Osteoblast (primary cell): ENCODE measurements at places on chromosomes 11 and 22. TPM values are rescaled to one million over a fixed set of nuclear protein-coding genes. Genes with fewer than 3 reads are reported as not detected.

DNA sequence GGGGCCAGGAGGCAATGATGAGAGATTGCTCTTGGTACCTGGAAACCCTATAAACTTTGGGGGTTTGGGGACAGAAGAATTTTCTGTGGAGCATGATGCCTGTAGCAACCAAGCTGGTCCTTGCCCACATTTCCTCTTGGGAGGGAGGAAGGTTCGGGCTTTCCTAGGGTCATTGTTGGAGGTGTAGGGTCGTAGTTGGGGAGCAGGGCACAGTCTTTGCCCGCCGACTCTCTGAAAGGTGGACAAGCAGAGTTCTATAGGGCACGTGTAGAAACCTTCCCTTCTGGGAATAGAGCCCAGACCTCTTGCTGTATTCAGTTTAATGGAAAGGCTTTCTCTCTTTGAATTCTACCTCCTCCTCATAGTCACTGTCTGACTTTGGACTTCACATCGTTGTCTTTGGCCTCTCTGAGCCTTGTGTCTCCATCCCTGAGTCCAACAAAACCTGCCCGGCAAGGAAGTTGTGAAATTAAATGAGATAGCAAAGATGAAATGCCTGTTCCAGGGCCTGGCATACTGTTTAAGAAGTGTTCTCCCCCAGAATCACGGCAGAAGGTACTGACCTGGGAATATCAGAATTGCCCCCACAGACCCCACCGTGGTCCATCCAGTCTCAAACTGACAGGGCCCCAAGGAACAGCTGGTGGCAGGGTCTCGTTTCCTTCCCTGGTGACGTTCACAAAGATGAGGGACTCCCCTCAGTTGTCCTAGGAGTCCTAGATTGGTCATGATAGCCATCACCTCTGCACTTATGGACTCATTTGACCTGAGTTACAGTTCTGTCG, 1.6 kb downstream of the PRDM11 start:
- peak; percentile 73 for DNase-seq
- H3K4me3 ChIP-seq = peak overlapping the region; percentile 84
- no peaks in the 10 kb centered on the region for H3K36me3 ChIP-seq
- no peak overlapping the region for H3K27ac ChIP-seq
- peaks cover 21% of the 10 kb centered on the region for H3K27me3 ChIP-seq

SMC1B gene
- total RNA-seq = not detected in 2 replicates

NCAPH2 gene
- 24.2 and 27.5 TPM in 2 replicates for total RNA-seq

APLNR gene
- not detected in 2 replicates for total RNA-seq

IFITM10 gene
- 15.0 and 18.1 TPM in 2 replicates for total RNA-seq

IGLL5 gene
- total RNA-seq = not detected in 2 replicates

DNA sequence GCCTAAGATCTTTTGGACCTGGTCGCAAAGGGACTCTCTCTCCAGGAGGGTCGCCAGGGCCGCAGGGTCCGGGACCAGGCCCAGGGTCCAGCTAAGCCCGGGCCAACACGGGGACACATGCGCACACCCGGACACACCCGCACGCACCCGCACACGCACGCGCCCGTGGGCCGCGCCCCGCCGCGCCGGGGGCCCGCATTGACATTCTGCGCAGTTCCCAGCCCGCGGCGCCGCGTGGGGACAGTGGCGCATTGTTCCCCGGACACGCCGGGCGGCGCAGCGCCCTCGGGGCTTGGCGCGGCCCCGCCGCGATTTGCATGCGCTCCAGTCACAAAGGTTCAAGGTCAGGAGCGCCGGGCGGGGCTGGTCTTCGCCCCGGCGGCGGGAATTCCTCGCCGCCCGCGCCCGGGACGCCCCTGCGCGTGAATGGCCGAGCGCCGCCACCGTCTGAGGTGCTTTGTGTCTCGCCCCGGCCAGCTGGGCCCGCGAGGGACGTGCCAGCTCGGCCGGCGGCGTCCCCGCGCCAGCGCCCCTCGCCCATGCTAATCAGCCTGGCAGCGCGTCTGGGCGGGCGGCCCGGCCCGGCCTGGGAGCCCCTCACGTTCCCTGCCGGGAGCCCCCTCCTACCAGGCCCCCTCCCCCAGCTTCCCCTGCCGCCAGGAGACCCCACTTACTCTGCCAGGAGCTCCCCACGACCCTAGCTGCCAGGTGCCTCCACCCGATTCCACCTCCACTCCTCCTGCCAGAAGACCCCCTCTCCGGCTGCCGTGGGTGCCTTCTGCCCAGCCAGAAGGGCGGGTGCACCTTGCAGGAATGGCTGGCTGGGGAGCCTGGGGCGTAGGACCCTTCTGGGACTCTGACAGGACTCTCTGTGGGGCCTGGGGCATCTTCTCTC, 50.5 kb upstream of the WNT7B start:
- peak overlapping the region; percentile 70 for H3K4me3 ChIP-seq
- peaks cover 9% of the 10 kb centered on the region for H3K4me1 ChIP-seq
- H3K36me3 ChIP-seq = no peaks in the 10 kb centered on the region
- H3K27me3 ChIP-seq = no peaks in the 10 kb centered on the region

DNA sequence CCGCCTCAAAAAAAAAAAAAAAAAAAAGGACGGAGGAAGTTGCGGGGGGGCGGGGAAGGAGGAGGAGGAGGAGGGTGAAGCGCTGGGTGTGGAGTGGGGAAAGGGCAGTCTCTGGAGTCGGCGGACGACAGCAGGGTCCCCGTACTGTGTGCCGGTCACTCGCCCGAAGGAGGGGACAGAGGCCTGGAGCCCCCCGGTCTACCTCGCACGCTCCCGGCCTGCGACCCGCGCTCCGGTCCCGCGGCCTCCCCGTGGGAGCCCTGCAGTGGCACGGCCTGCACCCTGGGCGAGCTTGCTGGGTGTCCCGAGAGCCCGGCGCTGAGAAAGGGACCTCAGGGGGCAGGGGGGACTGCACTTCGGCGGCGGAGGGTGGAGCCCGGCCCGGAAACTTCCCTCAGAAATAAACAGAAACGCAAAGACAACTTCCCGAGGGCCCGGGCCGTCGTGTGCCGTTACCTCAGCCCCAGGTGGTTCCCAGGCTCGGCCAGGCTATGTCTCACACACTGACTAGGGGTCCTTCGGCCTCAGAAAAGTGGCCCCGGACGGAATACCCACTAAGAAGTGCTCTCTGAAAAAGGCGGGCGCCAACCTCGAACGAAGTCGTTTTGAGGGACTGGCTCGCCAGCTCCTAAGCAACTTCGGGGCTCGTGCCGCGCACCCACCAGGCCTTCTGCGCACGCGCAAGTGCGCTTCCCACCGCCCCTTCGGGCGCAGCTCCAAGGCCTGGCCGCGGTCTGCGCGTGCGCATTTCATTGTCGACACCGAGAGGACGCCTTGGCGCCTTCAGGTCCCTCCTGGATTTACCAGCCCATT, at the start of gene MAJIN:
Gene MAJIN, minus strand, starts transcription at position 688 of the 813 bp plus-strand sequence. CDS start 12,703 bp downstream, outside the sequence.
- peak; percentile 97 for DNase-seq
- no peaks in the 10 kb centered on the region for H3K36me3 ChIP-seq
- H3K4me1 ChIP-seq = peaks cover 4% of the 10 kb centered on the region

- H3K4me1 ChIP-seq = peaks cover 15% of the 10 kb centered on the region
- no peak for DNase-seq
- H3K36me3 ChIP-seq = no peaks in the 10 kb centered on the region
- H3K27me3 ChIP-seq = no peaks in the 10 kb centered on the region
- no peak overlapping the region for H3K27ac ChIP-seq
Observed at GRCh38 chr22:37951305-37951704, 2.1 kb downstream of the C22orf23 start.

- no peak for DNase-seq
- peaks cover 13% of the 10 kb centered on the region for H3K4me1 ChIP-seq
- no peak overlapping the region for H3K4me3 ChIP-seq
- peaks cover 4% of the 10 kb centered on the region for H3K27me3 ChIP-seq
- no peak overlapping the region for H3K27ac ChIP-seq
Observed at GRCh38 chr11:45412521-45412920, 126.4 kb upstream of the SYT13 start.

MN1 gene
- total RNA-seq = 4.7 and 6.2 TPM in 2 replicates

LRFN4 gene
- 15.9 and 16.3 TPM in 2 replicates for total RNA-seq

GRCh38 chr22:50084614-50085021, 608 bp downstream of the MLC1 start:
- DNase-seq = peak; percentile 69
- no peak overlapping the region for H3K27ac ChIP-seq
- no peak overlapping the region for H3K4me3 ChIP-seq
- peaks cover 3% of the 10 kb centered on the region for H3K4me1 ChIP-seq

DNA sequence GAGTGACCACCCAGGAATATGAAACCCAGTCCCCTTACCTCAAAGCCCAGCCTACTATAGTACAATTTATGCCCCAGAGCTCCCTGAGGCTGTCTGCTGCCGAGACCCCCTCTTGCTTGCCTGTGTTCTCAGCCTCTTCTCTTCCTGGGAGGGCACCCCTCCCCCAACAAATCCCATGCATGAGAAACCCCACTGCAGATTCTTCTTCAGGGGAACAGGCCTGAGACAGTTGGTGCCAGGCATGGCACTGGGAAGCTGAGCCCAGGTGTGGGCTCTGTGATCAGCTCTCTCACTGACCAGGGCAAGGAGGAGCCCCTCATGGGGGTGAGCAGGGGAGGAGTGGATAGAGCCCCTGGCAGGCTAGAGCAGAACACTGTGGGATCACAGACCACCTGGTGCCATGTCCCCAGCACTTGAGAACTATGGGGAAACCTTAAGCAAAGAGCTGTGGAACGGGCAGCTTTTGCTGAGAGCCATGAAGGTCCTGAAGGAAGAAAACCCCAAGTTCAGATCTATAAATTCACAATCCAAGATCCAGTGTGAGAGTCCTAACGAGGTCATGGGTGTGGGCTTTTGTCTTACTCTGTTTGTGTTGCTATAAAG, 46.5 kb upstream of the TH start:
- no peak overlapping the region for H3K4me3 ChIP-seq
- peaks cover 29% of the 10 kb centered on the region for H3K27me3 ChIP-seq
- no peaks in the 10 kb centered on the region for H3K36me3 ChIP-seq
- no peaks in the 10 kb centered on the region for H3K4me1 ChIP-seq
- no peak overlapping the region for H3K27ac ChIP-seq
- peak; percentile 62 for DNase-seq

RAG2 gene
- total RNA-seq = not detected in 2 replicates

GDPD4 gene
- total RNA-seq = not detected in 2 replicates

DNA sequence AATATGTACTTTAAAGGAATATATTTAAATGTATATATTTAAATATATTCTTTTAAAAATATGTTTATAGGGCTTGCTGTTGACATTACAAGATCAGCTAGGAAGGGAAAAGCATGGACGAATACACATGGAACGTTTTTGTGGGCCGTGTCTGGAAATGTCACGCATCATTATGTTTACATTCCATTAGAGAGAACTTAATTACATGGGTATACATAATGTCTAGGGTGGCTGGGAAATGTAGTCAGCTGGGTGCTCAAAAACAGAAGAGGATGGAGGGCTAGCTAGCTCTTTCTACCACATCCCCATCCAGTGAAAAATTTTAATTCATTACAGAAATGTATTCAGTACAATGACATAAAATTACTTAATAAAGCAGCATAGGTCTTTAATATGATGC, 371.2 kb downstream of the DYNC2H1 start:
- no peak for DNase-seq
- no peak overlapping the region for H3K27ac ChIP-seq
- no peaks in the 10 kb centered on the region for H3K27me3 ChIP-seq

HTR3B gene
- total RNA-seq = not detected in 2 replicates

- H3K27ac ChIP-seq = no peak overlapping the region
- H3K4me3 ChIP-seq = no peak overlapping the region
- no peak for DNase-seq
- no peaks in the 10 kb centered on the region for H3K36me3 ChIP-seq
- H3K4me1 ChIP-seq = peaks cover under 1% of the 10 kb centered on the region
- no peaks in the 10 kb centered on the region for H3K27me3 ChIP-seq
Observed at GRCh38 chr11:100837311-100837710, 150.2 kb downstream of the ARHGAP42 start.

DNA sequence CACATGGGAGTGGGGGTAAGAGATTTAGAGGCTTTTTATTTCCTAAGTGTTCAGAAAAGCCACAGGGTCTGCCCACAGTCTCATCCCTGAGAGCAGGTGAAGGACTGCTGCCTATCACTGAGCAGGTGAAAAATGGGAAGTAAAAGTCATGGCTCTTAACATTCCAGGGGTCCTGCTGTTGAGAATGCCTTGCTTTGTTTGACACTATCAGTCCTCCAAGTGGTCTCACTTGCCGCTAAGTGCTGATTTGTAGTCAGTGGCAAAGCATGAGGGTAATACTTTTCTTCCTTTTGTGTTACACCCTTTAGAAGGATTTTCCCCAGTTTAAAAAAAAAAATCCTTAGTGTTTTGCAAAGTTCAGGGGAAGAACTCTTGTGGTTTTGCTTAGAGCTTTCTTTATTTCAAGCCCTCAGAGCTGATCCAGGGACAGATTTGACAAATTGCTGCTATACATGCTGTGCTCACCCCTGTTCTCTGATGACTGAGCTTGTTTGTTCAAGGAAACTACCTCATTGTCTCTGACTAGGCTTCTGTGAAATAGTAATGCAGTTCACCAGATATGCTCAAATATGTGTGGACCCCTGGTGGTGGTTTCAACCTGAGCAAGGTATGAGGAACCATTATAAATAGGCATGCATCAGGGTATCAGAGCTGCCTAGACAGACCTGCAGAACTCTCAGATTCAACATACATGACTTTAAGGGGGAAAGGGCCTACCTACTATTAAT, 141.0 kb downstream of the ARHGAP42 start:
- DNase-seq = no peak
- H3K4me1 ChIP-seq = peaks cover 29% of the 10 kb centered on the region
- H3K36me3 ChIP-seq = no peaks in the 10 kb centered on the region
- no peak overlapping the region for H3K4me3 ChIP-seq

RBM4B gene
- total RNA-seq = 19.2 and 21.8 TPM in 2 replicates

WT1 gene
- total RNA-seq = under 0.01 TPM in 1 of 2 replicates, not detected in the other

SCN3B gene
- under 0.01 TPM in 2 replicates for total RNA-seq

DNA sequence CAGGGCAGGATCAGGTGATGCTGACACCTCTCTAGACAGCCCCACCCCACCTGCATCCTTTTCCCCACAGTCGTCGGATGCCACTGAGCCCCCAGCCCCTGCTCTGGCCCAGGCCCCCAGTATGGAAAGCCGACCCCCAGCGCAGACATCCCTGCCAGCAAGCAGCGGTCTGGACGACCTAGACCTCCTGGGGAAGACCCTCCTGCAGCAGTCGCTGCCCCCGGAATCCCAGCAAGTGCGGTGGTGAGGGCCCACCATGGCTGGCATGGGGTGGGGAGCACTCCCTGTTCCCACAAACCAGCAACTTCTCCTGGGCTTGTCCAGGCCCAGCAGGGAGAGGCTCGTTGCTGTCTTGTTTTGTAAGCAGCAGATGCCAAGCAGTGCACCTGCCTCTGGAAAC, 9.5 kb upstream of the SH3BP1 start:
- H3K4me3 ChIP-seq = no peak overlapping the region
- H3K36me3 ChIP-seq = peaks cover 25% of the 10 kb centered on the region
- H3K4me1 ChIP-seq = peaks cover 20% of the 10 kb centered on the region
- DNase-seq = peak; percentile 72
- no peaks in the 10 kb centered on the region for H3K27me3 ChIP-seq
- H3K27ac ChIP-seq = no peak overlapping the region

GRCh38 chr22:44439356-44440223, 58.4 kb downstream of the RTL6 start:
- no peak overlapping the region for H3K27ac ChIP-seq
- no peak overlapping the region for H3K4me3 ChIP-seq
- peaks cover 4% of the 10 kb centered on the region for H3K27me3 ChIP-seq
- DNase-seq = peak; percentile 88
